ENCODE measurements at places on chromosomes 7 and 10.

DNA sequence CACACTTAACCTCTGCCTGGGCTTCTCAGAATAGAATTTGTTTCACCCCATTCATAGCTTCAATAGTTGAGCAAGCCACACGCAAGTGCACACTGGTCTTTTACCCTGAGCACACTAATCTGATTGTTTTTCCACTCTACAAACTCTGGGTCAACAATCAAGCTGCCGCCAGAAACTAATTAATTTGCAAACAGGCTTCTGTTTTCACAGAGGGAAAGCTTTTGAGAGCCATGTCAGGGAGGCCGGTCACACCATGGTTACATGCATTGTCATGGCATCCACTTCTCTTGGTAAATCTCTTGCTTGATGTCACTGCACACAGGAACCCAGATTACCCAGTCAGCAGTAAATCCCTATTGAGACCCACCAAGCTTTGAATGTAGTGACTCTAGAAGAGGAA, 154.2 kb downstream of the SEMA3A start:
- DNase-seq, result no peak

DNA sequence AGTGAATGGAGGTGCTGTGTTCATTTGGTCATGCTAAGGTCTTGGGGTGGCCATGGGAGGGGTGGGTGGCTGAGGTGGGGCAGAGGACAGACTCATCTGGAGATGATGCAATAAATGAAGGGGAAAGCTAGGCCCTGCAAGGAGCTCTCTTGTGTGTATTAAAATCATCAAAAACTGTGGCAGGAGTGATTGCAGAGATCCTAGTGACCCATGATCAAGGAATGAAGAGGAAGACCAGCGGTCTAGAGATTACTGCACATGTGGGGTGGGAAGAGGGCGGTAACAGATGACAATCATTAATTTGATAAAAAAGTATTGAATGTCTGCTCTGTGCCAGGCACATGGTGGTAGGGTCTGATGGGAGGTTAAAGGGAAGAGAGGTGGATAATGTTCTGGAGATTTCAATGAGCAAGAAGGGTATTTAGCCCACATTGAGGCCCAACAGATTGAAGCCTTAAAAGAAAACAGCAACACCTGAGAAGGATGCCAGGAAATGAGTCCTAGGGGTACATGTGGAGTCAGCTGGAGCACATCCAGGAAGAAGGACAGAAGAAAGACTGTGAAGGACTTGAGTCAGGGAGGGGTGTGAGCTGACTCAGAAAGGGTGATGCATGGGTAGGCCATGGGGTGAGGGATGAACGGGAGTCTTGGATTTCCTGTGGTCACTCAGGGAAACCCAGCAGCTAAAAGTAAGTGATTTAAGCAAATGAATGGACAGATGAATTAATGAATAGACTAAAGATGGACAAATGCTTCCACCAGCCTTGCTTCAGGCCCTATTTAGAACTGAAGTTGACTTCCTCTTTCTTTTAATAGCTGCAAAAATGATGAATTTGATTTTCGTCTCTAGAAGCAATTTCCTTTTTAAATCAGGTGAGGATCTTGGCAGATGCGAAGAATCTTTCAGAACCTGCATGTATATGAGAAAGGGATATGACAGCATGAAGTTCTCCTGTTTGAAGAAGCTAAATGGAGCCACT, 83.1 kb upstream of the IGFBP3 start:
- DNase-seq, result no peak

GRCh38 chr10:114719311-114719710, 61.2 kb upstream of the ABLIM1 start:
- DNase-seq, result no peak

DNA sequence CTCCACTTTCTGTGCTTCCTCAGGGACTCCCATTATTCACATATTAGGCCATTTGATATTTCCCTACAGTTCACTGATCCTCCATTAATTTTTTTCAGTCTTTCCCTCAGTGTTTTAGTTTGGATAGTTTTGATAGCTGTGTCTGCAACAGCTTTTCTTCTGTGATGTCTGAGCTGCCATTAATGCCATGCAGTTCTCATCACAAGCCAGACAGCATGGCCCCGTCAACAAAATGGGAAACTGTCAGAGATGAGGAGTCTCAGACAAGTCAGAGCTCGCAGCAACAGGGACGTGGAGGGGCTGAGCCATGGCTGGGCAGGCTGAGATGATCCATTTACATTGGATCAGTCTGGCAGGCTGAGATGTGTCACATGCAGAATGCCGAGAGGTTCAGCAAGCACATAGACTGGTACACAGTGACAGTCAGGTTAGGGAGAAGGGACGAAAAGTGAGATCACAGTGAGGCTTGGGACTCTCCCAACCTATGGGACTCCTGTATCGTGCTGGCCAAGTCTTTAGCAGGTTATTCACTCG, 65.4 kb downstream of the NPS start:
- no peak for DNase-seq

DNA sequence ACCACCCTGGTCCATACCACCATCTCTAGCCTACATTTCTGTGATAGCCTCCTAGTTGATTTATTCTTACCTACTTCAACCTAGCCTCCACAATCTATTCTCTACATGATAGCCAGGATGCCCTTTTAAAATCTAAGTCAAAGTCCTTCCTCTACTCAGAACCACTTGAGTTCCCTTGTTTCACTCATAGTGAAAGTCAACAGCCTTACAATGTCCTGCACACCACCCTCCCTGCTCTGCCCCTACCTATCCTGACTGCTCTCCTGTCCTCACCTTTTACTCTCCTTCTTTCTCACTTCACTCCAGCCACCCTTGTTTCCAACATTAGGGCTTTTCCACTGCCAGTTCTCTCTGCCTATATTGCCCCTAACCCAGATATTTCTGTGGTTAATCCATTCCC, 146.7 kb downstream of the GRM3 start:
- no peak for DNase-seq

DNA sequence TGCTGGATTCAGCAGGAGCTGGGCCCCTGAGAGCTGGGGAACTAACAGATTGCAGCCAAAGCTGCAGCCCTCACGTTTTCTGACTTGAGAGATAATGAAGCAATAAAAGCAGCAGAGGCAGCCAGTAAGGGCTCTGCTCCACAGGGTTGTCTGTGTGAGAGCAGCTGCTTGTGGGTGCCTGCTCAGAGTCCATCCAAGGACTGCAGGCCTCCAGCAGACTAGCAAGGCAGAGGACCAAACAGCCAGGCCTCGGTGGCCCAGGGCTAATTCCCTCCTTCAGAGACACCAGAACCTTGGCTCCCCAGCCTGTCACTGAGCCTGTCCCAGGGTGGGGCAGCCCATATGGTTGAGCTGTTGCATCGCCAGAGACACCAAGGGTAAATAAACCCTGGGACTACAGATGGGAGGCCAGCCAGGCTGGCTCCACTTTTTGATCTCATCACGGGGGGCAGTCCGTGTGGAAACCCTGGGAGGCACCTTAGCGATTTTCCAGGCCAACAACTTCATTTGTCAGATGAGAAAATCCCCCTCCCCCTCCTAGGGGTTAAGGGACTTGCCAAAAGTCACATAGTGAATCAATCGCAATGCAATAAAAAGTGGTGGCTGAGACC, 229.2 kb downstream of the WDR11 start:
- DNase-seq, result no peak

- no peak for DNase-seq
These were observed 131.3 kb downstream of the ADK start for GRCh38 chr10:74282151-74282847.

GRCh38 chr7:5356751-5357119, 66.9 kb downstream of the TNRC18 start:
- no peak for DNase-seq

GRCh38 chr7:158375034-158375433, 212.6 kb downstream of the PTPRN2 start:
- no peak for DNase-seq

DNA sequence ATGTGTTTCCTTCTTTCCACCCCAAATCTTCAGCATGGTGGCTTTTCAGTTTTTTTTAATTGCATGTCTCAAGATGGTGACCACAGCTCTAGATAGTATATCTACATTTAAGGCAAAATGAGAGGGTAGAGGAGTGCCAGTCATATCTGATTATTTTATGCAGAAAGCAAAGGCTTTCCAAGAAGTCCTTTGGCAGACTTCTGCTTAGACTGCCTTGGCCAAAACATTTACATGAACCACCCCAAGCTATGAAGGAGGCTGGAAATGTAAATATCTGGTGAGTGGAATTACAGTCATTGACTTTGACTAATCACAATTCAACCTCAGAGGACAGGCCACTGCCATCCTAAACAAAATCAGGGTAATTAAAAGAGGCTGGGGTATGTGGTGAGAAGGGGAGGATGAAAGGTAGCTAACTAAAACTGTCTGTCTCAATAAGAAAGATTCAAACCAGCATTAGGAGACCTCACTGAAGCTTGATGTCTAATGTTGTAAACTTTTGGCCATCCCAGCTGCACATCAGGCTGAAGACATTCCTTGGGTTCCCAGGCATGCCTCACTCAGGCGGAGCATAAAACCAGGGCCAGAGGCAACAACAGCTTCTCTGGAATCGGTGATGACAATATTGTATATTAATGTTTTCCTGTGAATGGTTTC, 53.4 kb downstream of the PPP1R3C start:
- no peak for DNase-seq

GRCh38 chr7:134820778-134821177, 41.3 kb downstream of the CALD1 start:
- DNase-seq, result no peak

GRCh38 chr10:100793055-100793454, 47.7 kb downstream of the PAX2 start:
- no peak for DNase-seq

- DNase-seq, result no peak
These were observed 48.5 kb downstream of the PLCE1 start for GRCh38 chr10:94042001-94042833.

GRCh38 chr7:118477036-118477435, 252.5 kb downstream of the ANKRD7 start:
- DNase-seq, result no peak

DNA sequence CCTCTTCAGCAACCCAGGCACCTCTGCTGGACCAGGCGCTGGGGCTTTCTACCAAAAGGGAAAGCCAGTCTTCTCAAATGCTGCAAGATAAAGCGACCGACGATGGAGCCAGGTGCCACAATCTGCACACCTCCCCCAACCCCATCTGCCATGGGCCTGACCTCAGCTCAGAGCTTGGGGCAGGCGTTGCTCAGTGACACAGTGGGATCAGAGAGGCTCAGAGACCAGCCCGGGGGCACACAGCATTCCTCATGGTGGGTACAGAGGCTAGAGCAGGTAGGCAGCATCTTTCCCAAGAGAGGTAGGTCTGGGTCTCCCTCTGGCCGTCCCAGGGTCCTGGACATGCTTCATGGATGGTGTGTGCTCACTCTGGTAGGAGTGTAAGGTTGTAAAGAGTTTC, 56.3 kb downstream of the ZMIZ1 start:
- DNase-seq, result no peak

GRCh38 chr10:86932674-86933073, 24.7 kb downstream of the MMRN2 start:
- DNase-seq, result no peak

DNA sequence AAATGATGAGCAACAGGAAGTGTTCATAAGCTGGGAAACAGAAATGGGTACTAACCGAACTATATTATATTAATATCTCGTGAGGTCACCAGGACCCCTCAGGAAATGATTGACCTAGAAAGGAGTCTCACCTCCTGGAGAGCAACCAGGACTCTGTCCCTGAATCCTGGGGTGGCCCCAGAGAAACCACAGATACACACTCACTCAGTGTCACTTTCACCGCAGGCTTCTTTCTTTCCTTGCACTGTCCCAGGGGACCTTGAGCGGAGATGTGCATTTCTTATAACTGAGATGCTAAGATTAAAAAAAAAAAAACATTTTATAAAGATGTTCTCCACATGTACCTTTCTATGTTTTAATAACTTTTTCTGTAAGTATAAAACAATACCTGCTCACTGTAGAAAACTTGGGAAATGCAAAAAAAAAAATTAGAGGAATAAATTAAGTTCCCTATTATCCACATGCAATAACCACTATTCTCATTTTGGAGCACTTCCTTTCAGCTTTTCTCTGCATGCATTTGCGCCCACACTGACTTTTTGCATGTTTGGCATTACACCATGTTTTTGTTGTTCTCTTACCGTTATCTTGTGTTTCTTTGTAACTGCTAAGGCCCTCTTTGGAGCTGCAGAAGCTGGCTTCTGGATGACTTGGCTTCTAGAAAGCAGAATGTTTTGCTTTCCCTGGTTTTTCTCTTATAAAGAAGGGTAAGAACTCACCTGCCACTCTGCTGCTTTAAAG, 15.0 kb downstream of the NOD1 start:
- DNase-seq, result no peak

DNA sequence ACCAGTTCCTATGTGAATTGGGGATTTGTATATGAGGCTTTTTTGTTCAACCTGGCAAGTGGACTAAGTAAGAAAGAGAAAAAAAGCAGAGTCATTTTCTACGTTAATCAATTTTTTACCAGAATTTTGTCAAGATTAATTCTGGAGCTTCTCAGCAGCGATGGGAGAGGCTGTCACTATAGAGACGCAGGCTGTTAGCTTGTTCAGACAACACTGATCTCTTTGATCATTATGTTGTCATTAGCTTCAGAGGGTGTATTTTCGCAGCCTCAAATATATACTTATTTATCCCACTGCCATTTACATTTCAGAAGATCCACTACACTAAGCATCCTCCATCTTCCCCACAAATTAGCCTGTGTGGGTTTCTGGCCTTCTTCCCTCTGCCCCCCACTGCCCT, 196.7 kb upstream of the PFKP start:
- DNase-seq, result no peak

DNA sequence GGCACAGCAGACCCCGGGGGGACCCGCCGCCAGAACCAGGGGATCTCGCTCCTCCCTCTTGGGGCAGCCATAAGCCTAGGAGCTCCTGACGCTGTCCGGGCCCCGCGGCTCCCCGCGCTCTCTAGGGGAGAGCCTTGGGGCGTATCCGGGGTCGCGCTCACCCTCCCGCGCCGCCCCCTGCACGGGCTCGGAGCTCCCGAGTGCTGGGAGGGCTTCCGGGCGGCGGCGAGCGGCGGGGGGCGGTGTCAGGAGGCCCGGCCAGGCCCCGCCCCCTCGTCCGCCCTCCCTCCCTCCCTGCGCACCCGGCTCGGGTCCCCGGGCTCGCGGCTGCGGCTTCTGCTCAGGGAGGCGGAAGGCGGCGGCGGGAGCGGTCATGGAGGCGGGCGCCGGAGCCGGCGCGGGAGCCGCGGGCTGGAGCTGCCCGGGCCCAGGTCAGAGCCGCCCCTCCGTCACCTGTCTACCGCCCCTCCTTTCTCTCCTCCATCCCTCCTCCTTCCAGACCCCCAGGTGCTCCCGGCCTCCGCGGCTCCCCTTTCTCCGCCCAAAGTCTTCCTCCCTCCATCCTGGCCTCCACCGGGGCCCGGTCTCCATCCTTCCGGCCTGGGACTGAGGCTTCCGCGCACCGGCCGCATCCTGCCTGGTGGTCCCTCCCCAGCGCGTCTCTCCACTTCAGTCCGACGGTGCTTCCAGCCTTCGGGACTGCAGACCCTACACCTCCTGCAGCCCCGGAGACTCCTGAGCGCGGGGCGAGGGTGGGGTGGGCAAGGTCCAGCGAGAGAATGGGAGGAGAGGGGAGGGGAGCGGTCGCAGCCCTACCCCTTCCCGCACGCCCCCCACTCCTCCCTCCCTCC, at the start of gene CCDC136:
TSS of gene CCDC136 (plus strand) at position 848 of the 851 bp plus-strand sequence. CDS start 444 bp downstream, outside the sequence.
- peak; percentile 81 for DNase-seq

GRCh38 chr10:104317726-104318299, 20.5 kb downstream of the ITPRIP start:
- DNase-seq, result no peak

Data from stimulated activated CD4-positive, alpha-beta T cell treated with anti-CD3 and anti-CD28 coated beads, Interleukin-12 subunit alpha, Interleukin-12 subunit beta, amount 100 ng/mL, for 4 hours (primary cell).